ENCODE measurements at places on chromosomes 13 and 19.
A peak's percentile ranks its signal among the peaks of the same experiment; 100 is the strongest.

DNA sequence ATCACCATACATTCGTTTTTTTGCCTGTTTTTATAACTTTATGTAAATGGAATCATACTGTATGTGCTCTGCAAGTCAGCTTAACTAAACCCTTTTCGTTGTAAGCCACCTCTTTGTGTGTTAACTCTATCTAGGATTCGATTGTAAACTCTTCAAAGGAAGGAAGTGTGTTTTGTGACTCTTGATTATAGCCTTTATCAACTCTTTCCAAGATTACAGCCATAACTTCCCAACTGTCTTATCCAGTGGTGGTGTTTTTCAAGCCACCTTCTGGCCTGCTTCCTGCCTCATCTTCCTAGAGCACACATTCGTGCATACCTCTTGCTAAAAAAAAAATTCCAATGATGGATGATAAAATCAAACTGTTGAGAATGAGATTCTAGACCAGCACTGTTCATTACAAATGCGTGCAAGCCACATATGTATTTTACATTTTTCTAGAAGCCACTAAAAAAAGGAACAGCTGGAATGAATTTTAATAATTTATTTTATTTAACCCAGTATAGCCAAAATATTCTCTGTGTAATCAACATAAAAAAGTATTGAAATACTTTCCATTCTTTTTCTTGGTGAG is 12.0 kb upstream of the FBXL3 start:
- DNase-seq: no peak

- no peak for DNase-seq
Observed at GRCh38 chr19:23440791-23441190, 45.5 kb upstream of the ZNF91 start.

DNA sequence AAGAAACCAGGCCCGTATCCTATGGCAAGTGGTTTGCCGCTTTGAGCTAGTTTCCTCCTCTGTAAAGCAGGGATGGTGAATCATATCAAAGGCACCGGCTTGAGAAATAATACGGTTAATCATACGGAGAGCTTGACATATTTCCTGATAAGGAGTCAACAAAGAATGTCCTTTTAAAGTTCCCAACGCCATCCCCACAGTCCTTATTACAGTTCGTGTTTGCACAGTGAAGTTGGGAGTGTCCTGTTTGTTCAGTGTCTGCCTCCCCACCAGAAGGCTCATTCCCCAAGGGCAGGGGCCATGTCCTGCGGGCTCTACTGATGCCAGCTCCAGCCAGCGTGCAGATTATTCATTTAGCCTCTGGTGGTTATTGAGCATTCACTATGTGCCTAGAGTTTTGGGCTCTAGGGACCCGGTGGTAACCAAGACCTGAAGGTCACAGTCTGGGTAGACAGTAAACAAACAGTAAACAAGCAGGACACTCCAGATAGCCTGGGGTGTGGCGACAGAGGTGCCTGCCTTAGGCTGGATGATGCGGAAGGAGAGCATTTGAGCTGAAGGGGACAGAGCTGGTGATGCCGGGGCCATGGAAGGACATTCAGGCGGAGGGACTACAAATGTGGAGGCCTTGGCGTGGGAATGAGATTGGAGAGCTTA is 6.3 kb downstream of the GRAMD1A start:
- no peak for DNase-seq

DNA sequence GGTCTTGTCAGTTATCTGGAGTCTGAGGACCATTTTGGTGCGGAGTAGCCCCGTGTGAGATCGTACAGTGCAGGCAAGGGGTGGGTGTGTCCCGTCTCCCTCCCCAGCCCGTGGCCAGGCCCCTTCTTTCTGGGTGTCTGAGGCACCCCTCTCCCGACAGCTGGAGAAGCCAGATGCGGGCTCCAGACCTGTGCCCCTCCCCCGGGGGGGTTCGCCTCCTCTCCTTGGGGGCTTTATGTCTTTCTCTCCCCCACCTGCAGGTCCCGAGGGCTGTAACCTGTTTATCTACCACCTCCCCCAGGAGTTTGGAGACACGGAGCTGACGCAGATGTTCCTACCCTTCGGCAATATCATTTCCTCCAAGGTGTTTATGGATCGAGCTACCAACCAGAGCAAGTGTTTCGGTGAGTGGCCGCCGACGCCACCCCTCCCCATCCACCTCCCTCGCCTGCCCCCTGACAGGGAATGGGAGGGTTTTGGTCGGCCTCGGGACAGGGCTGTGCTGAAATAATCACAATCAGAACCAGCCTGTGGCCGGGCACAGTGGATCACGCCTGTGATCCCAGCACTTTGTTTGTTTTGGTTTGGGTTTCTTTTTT is 65.6 kb downstream of the CELF5 start:
- DNase-seq: no peak

DNA sequence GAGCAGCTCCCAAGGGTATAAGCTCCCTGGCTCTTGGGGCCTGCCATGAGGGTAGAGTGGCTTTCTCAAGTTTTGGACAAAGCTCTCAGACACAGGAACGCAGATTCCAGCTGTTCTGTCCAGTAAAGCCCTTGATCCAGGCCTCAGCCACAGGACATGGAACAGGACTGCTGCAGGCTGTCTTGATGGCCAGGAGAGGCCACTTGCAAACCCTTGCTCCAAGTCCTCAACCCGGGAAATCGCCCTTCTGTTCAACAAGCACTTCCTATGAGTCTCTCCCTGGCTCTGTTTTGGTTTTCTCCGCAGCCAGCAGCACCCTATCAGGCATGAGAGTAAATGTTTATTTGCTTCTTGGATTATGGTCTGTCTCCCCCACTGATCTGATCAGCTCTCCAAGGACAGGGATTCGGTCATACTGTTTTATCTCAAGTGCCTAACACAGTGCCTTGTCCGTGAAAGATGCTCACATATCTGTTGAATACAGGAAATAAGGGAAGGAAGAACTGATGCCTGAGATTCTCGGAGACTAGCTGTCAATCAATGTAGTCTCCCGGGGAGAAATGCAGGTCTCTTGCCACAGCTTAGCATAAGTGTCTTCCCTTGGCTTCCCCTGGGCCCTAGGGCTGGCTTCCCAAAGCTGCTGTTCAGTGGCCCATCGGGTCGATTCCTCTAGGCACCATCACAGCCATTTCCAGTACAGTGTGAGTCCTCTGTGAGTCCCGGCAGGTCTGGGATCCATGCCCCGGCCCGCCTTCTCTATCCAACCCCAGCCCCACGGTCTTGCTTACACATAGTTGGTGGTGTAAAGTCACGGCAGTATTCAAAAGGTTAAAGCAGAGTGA is 90.8 kb downstream of the TSHZ3 start:
- DNase-seq: no peak

- DNase-seq: no peak
Observed at GRCh38 chr13:57311009-57311586, 144.1 kb downstream of the PRR20E start.

GRCh38 chr13:102729560-102730270 is 34.9 kb upstream of the METTL21C start:
- DNase-seq: no peak

- DNase-seq: no peak
Observed at GRCh38 chr13:79904581-79904980, 423.6 kb downstream of the NDFIP2 start.

GRCh38 chr13:67821606-67822005 is 591.5 kb upstream of the PCDH9 start:
- DNase-seq: no peak

- no peak for DNase-seq
Observed at GRCh38 chr13:51601601-51602565, 17.6 kb downstream of the WDFY2 start.

- peak; percentile 37 for DNase-seq
Observed at GRCh38 chr19:10086591-10087192, 575 bp downstream of the SHFL start.

DNA sequence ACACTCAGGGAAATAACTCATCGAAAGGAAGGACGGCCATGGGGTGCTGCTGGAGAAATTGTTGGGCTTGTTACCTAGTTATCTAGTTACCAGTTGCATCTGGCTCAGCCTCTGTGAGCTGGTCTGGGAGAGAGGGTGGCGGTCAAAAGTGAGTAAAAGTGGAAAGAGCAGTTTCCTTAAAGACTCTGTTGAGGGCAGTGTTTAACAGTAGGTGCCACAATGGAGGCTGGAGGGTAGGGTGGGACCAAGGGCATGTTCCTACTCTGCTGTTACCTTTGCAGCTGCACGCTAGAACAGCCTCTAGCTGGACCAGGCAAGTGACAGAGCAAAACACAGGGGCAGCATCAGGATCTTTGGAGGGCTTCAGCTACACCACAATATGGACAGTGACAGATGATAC is 228.8 kb upstream of the STARD13 start:
- no peak for DNase-seq

DNA sequence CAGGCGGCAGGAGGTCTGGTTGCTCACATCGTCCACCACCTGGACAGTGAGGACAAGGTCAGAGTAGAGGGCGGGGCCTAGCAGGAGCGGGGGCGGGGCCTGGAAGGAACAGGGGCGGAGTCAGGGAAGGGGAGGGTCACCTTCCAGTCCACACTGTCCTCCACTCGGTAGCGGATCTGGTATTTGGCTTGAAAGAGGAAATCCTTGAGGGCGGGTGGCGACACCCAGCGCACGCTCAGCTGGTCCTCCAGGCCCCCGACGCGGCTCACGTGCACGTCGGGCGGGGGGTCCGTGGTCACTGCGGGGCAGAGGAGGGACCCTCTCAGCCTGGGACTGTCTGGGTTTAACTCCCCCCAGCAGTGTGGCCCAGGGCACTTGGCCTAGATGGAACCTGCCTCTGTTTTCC is 8.2 kb downstream of the REX1BD start:
- DNase-seq: no peak

GRCh38 chr19:55173714-55174409 is 6.2 kb downstream of the SYT5 start:
- DNase-seq: peak; percentile 34

GRCh38 chr19:3821156-3821555 is 35.0 kb upstream of the MATK start:
- DNase-seq: no peak

GRCh38 chr19:1312767-1313694 is 27.4 kb downstream of the EFNA2 start:
- DNase-seq: no peak

DNA sequence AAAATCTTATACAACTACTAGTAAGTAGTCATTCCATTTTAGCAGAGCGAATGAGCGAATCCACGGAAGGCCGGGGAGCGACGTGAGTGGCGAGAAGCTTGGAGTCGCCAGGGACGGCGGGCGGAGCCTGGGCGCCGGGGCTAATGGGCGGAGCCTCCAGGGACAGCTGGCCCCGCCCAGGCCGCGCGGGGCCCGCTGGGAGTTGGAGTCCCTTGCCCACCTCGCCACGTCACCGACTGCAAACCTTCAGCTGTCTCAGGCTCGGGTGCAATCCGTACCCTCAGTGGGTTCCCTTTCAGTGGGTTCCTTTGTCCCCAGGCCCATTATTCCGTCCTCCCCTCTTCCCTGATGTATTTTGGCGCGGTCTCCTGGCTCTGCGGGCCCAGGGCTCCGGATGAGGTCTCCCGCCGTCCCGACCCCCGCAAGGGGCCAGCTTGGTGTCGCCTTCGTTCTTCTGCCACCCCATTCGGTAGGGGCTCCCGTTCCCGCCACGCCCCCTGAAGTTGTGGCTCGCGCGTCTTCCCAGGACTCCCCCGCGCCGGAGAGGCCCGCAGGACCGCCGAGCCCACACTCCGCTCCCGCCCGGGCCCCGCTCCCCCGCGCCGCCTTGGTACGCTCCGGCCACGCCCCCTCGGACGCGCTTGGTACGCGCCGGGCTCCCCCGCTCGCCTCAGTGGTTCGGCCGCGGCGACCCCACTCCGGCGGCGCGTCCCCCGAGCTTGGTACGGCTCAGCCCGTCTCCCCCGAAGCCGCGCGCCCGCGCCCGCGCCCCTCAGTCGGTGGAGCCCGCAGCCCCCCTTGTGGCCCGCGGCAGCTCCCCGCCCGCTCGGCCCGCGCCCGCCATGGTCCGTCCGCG is at the start of gene PTOV1:
Gene PTOV1 (plus strand): TSS at position 673 of the 856 bp plus-strand sequence.
- peak; percentile 79 for DNase-seq

DNA sequence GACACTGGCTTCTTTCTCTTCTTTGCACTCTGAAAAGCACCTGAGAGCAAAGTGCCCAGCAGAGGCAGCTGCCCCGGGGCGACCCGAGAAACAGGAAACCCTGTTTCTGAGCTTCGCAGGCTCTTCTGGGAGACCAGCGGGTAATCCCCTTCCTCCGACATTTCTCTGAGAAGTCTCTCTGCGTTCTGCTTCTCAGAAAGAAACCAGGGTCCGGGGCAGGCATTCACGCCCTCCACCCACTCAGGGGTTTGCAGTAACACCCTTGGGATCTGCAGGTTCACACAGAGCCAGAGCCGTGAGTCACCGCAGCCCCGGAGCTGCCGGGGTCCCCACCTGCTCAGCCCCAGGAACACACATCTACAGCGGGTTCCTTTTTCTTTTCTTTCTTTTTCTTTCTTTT is 86.0 kb downstream of the GADD45B start:
- DNase-seq: peak; percentile 78

DNA sequence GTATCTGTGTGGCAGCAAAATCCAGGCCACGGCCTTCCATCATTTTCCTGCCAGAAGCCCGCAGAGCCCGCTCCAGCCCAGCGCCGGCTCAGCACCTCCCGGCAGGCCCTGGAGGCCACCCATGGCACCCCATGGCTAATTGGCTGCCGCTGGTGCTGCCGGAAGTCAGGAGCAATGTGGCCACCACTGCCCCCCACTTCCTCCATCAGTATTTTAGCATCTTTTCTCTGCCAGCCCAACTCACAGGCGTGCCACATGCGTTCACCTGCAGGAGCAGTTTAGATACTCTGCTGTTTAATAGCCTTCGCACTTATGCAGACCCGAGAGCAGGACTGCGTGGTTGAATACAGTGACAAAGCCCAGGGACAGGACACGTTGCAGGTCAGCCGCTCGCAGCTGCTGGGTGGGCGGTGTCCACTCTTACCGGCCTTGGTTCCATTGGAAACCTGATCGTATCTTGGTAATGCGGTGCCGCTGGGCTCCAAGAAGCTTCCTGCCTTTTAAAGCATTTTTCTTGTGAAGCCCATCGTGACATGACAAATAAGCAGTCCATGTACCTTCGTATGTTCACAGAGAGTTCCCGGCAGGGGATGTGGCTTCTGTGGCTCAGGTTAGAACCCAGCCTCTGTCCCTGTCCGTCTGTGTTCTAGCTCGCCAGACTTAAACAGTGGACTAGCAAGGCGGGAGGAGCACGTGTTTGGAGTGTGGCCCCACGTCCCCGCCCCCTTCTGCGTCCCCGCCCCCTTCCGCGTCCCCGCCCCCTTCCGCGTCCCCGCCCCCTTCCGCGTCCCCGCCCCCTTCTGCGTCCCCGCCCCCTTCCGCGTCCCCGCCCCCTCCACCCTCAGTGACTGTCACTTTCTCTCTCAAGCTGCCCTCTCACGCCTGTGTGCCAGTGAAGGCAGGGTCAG is 162.0 kb upstream of the SOX1 start:
- no peak for DNase-seq

- DNase-seq: no peak
Observed at GRCh38 chr13:94880463-94880862, 168.1 kb upstream of the SOX21 start.

DNA sequence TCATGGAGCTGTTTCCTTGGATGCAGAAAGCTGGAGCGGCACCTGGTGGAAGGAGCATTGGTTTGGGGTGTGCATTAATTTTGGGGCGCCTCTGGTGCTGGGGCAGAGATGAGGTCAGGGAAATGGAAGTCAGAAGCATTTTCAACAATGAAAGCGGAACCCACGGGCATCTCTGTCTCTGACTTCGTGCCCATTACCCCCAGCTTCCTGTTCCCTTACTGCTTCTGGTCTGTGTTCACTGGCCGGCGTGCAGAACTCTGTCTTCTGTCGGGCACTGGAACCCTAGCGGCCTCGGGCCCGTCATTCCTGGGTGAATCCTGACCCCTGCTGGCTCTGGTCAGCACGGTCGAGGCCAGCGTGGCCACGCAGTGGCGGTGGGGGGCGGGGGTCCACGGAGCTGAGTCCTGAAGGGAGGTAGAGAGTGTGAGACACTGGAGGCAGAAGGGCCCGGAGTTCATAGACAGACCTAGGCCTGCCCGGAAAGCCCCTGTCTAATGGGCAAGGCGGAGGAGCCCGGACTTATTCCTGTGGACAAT is 7.9 kb upstream of the LINGO3 start:
- no peak for DNase-seq
